NCI-H748 treated with DMSO at 0.1 percent for 48 hours (cell line): ENCODE measurements at places on chromosomes 2 and 18.
A peak's percentile ranks its signal among the peaks of the same experiment; 100 is the strongest.

DNA sequence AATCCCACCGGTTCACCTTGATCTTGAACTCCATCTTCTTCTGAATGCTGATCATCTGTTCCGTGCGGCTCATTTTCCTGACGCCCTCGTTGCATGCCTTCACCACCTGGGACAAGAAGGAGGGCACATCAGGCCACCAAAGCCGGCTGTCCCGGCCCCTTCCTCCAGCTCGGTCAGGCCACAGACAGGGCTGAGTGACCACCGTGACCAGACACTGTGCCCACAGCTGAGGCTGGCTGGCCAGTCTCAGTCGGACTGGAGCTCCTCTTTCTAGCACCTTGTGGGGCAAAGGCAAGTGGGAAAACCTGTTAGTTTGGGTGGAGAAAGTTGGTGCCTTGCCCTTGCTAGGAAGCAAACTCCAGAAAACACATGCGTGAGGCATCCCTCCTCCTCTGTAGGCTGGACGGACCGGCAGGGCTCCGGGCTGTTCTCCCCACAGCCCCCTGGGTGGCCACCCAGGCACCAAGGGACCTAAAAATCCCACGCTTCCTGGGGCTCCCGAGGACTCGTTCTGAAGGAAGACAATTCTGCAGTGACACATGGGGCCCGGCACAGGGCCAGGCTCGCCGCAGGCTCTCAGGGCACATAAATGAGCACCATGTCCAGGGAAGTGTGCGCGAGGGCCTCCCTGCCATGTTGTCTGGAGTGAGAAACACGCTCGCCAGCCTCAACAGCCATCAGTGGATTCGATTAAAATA, 15.3 kb downstream of the SNORC start:
- no peak for DNase-seq

DNA sequence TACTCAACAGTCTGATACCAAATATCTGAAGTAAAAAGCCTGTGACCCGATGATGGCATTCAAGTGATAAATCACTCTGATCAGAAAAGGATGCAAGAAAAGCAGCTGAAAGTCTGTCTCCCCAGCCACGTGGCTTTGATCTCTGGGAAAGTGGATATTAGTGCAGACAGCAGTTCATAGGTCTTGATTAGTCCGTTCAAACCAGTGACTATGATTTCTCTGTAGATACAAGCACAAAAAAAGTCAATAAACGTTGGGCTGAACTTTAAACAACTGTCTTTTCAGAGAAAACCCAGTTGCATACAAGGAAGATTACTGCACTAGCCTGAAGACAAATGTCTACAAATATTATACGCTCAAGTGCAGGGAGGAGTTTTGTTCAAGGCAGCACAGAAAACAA, 107.7 kb upstream of the CDC42EP3 start:
- DNase-seq = no peak

- DNase-seq = peak; percentile 71
Measured at GRCh38 chr2:4258563-4258962, 555.2 kb downstream of the DCDC2C start.

DNA sequence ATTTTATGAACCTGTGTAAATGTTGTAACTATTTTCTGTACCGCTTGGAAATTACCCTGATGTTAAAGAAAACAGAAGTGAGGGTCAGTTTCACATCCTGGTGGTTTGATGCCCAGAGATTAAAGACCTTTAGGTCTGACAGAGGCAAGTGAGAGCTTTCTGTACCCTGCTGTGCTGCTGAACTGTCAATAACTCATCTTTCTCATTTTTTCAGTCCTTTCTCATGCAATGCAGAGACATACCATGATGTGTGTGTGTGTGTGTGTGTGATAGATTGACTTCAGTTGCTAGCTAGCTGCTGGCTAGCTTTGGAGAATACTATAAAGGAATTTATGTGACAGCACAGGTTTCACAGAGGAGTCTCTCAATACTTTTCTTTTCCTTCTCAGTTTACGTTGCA, 2025.6 kb upstream of the LRRTM1 start:
- DNase-seq = no peak

- DNase-seq = no peak
Measured at GRCh38 chr2:26177122-26177521, 4.2 kb downstream of the GAREM2 start.

DNA sequence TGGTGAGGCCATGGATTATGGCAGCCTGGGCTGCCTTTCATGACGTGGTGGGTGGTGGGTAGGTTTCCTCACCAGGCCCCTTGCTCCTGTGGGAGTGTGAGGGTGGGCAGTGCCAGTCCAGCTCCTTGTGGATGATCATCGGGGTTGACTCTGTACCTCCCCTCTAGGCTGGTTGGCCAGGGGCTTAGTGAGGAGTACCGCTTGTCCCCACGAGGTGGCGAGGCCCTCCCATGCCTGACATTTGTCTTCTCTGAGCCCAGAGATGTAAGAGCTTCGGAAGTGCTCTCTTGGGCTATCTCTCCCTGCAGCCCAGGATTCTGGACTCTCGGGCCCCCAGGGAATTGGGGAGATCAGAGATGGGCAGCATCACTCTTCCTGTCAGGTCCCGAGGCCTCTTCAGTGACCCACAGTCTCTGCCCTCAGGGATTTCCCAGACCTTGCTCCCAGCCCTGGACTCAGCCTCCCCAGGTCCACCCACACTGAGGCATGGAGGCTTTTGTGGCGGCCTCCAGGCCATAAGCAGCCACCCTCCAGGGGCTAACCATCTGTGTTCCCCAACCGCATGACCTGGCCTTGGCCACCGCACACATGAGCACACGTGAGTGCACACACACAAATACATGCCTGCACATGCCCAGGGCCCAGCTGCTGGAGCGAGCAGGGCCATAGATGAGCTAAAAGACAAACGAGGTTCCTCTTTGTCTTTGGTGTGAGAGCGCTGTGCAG, 6.5 kb downstream of the SPR start:
- peak; percentile 17 for DNase-seq

GRCh38 chr18:40877096-40877495, 1077.9 kb upstream of the PIK3C3 start:
- DNase-seq = no peak

GRCh38 chr2:191150600-191151330, at the start of gene STAT4:
TSS of gene STAT4 (minus strand) at chr2:191150994. CDS start at chr2:191148203, 2,791 bp downstream.
- DNase-seq = no peak

DNA sequence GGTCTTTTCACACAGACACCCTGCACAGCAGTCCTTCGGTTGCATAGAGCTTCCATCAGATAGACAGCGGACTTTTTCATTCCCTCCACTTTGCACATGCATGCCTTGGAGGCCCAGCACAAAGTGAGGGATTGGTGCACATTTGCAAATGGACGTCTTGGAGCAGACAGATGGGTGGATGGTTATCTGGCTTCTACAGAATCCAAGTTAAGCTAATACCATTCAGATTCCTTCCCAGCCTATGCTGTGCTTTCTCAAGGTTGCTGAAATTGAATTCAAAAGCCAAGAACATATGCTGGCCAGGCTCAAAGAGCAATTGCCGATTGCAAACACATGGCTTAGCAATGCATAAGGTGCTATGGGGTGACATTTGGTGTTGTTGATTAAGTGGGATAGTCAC, 186.4 kb downstream of the VAPA start:
- no peak for DNase-seq
